ENCODE measurements at places on chromosomes 12 and 14.
A peak's percentile ranks its signal among the peaks of the same experiment; 100 is the strongest.

DNA sequence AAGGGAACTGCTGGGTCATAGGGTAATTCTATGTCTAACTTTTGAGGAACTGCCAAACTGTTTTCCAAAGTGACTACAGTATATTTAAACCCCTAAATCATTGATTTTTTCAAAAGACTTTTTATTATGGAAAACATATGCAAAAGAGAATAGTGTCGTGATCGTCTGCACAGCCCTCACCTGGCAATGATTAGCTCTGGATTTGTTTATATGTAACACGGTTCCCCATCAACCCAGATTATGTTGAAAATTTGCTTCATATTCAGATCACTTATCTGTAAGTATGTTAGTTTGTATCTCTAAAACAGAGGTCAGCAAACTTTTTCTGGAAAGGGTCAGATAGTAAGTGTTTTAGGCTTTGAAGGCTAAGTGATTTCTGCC is 52.7 kb downstream of the CCDC92 start:
- no peak for DNase-seq

DNA sequence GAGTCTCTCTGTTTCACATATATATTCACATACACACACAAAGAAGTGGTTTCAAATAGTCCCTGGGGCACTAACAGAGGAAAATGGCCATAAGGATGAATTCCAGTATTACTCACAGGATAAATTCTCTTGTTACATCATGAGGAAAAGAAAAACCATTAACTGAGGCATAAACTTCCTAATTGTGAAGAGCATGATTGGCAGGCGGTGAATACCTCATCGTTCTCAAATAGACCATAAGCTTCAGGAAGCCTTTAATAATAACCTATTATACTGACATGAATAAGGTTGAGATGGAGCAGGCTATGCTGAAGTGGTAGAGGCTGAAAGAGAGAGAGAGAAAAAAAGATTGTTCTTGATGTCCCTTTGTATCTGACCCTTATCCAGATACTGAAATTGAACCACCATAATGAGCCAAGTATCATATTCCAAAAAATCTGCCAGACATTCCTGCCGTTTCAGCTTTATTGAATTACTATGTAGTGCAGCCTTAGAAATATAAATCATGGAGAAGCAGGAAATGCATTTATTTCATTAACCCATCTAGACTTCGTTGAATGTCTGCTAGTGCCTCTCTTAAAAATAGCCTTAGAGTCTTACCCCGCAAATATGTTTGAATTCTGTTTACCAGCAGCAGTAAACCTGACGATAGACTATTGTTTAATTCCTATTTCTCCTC is 86.8 kb downstream of the NUAK1 start:
- no peak for DNase-seq

DNA sequence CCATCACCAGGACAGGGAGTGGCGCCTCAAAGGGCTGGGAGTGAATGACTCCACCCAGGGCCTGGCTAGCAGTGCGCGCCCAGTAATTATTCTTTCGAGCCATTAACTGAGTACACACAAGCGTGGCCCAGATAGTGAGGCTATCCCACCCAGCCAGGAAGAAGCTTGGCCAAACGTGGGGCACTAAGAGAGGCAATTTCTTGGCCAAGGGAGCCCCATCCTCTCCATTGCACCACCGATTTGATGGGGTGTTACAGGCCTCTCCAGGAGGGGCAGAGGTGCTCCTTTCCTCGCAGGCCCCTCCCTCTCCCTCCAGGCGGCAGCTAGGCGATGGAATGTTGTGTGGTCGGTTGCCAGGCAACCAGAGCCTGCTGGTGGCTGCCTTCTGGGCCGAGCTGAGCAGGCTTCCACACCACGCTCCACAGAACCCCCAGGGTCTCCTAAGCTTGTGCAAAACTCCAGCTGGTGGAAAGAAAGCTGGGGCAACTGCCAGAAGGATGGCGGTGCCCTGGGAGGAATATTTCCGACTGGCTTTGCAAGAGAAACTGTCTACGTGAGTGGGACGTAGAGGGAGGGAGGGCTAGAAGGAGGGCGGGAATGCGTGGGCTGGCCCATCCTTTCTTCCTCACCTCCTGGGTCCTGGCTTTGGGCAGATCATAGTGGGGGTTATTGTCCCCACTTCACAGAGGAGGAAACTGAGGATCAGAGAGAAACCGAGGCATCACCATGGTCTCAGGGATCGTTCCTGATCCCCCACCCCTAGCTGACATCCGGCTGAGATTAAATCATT is at the start of gene CFAP73:
TSS of gene CFAP73 (plus strand) at position 364 of the 790 bp plus-strand sequence. CDS start at position 498, 134 bp downstream.
- DNase-seq = peak; percentile 78

- DNase-seq = no peak
Observed at GRCh38 chr12:52228366-52228765, 4.7 kb upstream of the KRT7 start.

DNA sequence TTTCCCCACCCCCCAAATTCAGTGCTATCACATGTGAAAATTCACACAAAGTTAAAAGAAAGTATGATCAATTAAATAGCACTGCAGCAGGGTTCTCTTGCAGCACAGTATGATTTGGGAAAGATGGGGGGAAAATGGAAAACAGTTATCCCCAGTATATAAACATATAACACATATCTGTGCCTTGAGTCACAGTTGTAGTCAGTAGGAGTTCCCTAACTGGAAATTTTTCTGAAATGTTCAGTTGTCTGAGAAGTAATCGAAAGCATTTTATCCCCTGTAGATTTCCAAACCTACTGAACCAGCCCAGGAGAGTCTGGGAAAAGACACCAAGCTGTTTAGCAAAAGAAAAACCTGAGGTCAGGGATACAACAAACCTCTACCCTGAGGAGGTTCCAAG is 47.0 kb downstream of the C12orf50 start:
- no peak for DNase-seq

DNA sequence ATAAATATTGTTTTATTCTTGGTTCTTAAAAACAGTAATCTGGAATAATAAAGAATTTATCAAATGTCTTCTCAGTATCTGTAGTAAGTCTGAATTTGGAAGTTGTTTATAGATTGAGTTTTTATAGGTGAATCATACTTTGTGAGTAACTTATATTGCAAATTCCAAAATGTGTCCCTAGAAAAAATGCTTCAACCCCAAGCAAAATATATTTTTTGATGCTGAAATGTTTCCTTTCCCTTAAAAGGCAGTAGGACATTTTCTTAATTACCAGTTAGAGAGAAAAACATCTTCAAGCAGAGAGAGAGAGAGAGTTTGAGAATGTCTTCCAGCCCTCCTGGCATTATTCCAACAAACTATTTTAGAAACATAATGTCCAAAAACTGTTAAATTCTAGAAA is 37.9 kb downstream of the PELI2 start:
- no peak for DNase-seq

DNA sequence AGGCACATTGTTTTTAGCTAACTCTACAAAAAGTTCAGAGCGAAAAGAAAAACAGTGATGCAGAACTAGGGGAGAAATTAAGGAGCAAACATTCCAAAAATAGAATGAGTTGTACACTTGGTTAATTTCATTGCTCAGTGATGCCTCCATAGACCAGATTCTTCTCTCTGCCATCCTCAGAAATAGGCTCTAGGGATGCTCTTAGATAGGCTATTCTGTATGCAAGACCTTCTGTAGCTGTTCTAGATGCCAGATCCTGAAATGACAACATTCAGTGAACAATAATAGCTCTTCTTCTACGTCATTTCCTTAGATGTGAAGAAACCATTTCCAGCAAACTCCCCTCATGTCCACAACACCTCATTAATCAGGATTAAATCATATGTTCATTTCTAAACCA is 466.3 kb downstream of the DIO2 start:
- DNase-seq = no peak

- DNase-seq = no peak
Observed at GRCh38 chr14:74313601-74314000, 10.9 kb upstream of the ABCD4 start.

DNA sequence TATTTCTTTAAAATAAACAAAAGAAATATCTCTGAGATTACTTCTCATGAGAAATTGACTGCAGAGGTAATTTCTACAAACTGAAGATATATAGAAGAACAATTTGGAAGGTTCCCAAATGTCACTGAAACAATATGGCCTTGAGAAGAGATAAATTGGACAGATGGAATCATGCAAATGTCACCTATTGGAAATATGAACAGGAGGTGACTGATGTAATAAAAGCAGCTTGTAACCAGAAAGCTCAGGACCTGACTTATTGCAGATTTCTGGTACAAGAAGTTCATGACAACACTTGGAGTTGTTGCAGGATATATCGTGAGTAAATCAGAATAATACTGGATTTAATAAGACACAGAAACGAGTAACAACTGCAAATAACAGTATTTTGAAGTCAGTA is 93.3 kb upstream of the TRHDE start:
- no peak for DNase-seq

- no peak for DNase-seq
Observed at GRCh38 chr14:90671382-90672234, 144.6 kb downstream of the TTC7B start.

- DNase-seq = no peak
Observed at GRCh38 chr14:90159146-90159545, 97.2 kb upstream of the PSMC1 start.

DNA sequence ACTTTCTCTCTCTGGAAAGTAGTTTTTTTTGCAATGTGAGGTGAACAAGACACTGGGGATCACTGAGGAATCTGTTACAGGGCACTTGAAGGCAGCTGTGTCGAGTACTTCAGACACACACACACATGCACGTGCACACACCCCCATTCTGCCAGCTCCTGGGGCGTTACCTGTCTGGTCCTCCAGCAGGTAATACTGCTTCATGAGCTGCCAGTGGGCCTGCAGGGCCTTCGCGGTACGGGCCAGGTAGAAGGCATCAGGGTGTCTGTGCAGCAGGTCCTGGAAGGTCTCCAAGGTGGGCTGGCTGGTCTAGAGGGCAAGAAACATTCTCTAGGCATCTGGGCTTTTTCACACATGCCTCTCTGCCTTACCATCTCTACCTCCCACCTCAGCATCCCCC is 5.1 kb downstream of the MCRS1 start:
- no peak for DNase-seq

GRCh38 chr14:74875941-74876913 is at the start of gene PROX2:
TSS of gene PROX2 (minus strand) at chr14:74876145. CDS start at chr14:74863834, 12,311 bp downstream.
- peak; percentile 11 for DNase-seq

Measured in amygdala (tissue), 56 donors.